ENCODE measurements at places on chromosomes 2 and 18. TPM values are rescaled to one million over a fixed set of nuclear protein-coding genes. Genes with fewer than 3 reads are reported as not detected.

DNA sequence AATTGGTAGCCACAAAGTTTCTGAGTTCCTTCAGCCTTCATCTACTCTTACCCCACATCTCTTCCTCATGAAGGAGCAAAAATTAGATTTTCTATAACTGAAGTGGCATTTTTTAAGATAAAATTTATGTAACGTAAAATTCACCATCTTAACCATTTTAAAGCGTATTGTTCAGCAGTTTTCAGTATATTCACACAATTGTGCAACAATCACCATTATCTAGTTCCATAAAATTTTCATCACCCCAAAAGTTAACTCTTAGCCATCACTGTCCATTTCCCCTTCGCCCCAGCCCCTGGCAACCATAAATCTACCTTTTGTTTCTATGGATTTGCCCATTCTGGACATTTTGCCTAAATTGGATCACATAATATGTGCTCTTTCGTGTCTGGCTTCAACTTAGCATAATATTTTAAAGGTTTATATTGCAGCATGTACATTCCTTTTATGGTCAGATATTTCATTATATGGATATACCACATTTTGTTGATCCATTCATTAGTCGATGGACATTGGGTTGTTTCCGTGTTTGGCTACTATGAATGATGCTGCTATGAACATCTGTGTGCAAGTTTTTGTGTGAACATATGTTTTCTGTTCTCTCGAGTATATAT lies 44.6 kb downstream of the ATIC start:
- no peak for DNase-seq
- no peaks in the 10 kb centered on the region for H3K27me3 ChIP-seq
- H3K27ac ChIP-seq: no peak overlapping the region
- no peaks in the 10 kb centered on the region for H3K4me1 ChIP-seq
- H3K36me3 ChIP-seq: peaks cover 27% of the 10 kb centered on the region

DNA sequence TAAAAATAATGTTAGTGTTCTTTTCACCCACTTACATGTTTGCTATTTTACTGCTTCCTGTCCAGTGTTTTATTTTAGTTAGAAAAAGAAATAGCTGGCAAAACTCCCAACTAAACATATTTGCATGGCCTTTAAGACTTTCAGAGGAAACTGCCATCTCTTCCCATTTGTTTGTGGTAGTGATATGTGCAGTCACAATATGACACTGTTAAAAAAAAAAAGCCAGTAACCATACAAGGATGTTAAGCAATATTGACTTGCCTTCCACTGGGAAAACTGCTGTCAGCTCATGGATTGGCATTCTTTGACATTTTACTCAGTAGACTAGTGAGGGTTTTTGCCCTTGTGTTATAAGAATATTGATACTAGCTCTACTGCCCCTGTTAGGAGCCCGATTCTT lies 29.1 kb downstream of the XIRP2 start:
- no peaks in the 10 kb centered on the region for H3K4me1 ChIP-seq
- no peak overlapping the region for H3K4me3 ChIP-seq
- no peak for DNase-seq
- no peaks in the 10 kb centered on the region for H3K27me3 ChIP-seq
- peaks cover 5% of the 10 kb centered on the region for H3K36me3 ChIP-seq

DNA sequence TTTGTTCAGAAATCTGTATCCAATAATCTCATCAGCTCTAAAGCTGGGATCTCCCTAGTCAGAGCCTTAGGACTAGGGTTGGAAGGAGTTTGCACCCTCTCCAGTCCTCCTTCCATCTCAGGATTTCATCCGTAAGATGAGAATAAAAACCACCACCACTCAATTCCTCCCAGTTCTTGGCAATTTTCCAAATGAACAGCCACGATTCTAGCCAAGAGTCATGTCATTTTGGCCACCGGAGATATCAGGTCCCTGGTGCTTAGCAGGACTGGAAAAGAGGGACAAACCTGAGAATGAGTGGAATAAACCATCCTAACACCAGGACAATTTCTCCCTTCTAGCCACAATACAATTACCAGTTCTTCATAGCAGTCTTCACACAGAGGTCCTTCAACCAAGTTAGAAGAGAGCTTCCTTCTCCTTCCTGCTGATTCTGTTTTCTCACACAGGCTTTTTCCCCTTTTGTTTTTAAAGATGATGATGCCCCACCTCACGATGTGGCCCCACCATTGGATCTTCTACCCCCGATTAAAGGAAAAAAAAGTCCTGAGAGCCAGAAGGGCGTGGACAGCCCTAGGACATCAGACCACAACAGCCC lies 36.2 kb downstream of the KIAA2012 start:
- no peak overlapping the region for H3K27ac ChIP-seq
- no peak for DNase-seq
- no peak overlapping the region for H3K4me3 ChIP-seq
- H3K36me3 ChIP-seq: no peaks in the 10 kb centered on the region
- peaks cover 2% of the 10 kb centered on the region for H3K4me1 ChIP-seq
- H3K27me3 ChIP-seq: no peaks in the 10 kb centered on the region

GRCh38 chr18:80175451-80176204 lies 66.6 kb downstream of the ADNP2 start:
- DNase-seq: no peak
- H3K27ac ChIP-seq: no peak overlapping the region
- no peaks in the 10 kb centered on the region for H3K36me3 ChIP-seq
- no peak overlapping the region for H3K4me3 ChIP-seq
- H3K4me1 ChIP-seq: no peaks in the 10 kb centered on the region
- H3K27me3 ChIP-seq: no peaks in the 10 kb centered on the region

GRCh38 chr18:21853016-21853415 lies 112.4 kb downstream of the MIB1 start:
- no peak overlapping the region for H3K4me3 ChIP-seq
- H3K36me3 ChIP-seq: peaks cover 30% of the 10 kb centered on the region
- no peaks in the 10 kb centered on the region for H3K4me1 ChIP-seq
- no peak overlapping the region for H3K27ac ChIP-seq
- no peaks in the 10 kb centered on the region for H3K27me3 ChIP-seq

CHRND gene
- not detected for total RNA-seq

DNA sequence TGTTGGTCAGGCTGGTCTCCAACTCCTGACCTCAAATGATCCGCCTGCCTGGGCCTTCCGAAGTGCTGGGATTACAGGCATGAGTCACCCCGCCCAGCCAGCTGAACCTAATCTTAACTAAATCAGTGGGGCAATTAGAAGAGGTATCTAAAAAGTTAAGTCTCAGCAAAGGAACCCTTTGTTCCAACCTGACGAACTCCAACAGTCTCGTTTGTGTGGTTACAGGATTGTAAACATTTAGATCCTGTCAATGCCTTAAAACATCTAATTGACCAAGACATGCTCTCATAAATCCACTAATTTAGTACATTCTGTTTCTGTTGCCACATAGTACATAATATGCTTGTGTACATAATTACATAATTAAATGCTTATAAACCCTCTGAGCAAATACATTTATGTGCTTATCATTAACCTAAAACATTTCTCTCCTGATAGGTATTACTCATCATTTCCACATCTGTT lies 31.1 kb upstream of the STK39 start:
- no peak for DNase-seq
- no peaks in the 10 kb centered on the region for H3K36me3 ChIP-seq
- no peaks in the 10 kb centered on the region for H3K4me1 ChIP-seq
- no peak overlapping the region for H3K4me3 ChIP-seq
- H3K27me3 ChIP-seq: no peaks in the 10 kb centered on the region
- no peak overlapping the region for H3K27ac ChIP-seq

DNA sequence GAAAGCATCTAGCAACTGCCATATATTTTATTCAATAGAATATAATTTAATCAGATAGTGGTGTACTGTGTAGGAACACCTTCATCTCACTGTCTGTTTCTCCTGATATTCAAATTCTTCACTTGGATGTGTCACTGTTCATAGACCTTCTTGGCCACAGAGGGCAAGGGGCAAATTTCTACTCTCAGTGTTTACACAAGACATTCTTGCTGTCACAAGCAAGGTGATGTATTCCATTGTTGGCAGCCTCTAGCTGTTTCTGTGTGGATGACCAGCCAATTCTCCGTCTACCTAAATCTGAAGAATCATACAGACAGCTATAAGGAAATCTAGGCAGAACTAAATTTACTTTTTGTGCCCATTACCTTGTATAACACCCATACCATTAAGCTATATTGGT lies 948.3 kb downstream of the CNTNAP5 start:
- DNase-seq: no peak
- H3K4me3 ChIP-seq: no peak overlapping the region
- H3K36me3 ChIP-seq: no peaks in the 10 kb centered on the region
- H3K4me1 ChIP-seq: no peaks in the 10 kb centered on the region
- H3K27ac ChIP-seq: no peak overlapping the region

DNA sequence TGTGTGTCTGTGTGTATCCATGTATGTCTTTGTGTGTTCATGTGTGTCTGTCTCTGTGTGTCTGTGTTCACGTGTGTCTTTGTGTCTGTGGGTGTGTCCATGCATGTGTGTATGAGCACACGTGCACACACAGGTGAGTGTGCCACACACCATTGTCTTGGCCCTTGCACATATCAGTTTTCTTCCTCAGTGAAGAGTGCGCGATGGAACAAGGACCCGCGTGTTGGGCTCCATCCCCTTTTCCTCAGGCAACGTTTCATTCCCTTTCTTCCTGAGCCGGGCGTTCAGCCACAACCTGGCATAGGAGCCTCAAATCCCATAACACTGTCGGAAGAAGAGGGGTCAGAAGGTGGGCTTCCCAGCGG lies 74.3 kb downstream of the PTGR3 start:
- no peak overlapping the region for H3K27ac ChIP-seq

DNA sequence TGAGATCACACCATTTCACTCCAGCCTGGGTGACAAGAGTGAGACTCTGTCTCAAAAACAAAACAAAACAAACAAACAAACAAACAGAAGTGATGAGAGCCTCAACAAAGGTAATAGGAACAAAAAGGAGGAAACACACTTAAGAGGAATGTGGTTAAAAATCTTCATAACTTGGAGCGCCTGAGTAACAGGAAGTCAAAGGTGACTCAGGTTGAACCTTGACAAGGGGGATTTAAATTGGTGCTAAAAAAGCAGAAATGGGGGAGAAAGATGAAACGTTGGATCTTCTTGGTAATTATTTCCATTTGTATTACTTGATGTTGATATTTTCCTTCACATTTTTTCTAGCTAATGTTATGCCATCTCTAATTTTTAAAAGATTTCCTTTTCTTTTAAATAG lies 318.5 kb upstream of the TCF4 start:
- H3K27me3 ChIP-seq: no peaks in the 10 kb centered on the region
- H3K27ac ChIP-seq: no peak overlapping the region

COPS7B gene
- 61.4 TPM for total RNA-seq

DYNAP gene
- total RNA-seq: 2.3 TPM

- H3K4me1 ChIP-seq: no peaks in the 10 kb centered on the region
- no peaks in the 10 kb centered on the region for H3K36me3 ChIP-seq
- DNase-seq: no peak
- no peak overlapping the region for H3K4me3 ChIP-seq
- no peak overlapping the region for H3K27ac ChIP-seq
- no peaks in the 10 kb centered on the region for H3K27me3 ChIP-seq
These were observed 30.2 kb upstream of the ALK start for GRCh38 chr2:29951576-29951975.

DNA sequence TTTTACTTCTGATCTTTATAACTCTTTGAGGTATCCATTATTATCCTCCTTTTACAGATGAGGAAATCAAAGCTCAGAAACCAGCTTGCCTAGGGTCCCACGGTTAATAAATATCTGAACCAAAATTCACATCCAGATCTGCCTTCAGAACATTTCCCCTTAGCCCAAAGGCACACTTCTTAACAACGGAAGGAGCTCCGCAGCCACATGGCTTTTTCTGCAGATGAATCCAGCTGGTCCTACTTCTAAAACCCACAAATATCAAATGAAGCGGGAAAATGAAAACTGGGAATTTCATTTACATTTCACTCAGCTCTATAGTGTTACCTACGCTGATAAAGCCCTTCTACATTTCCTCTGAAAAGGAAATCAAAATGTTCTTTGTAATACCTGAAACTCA lies 357.0 kb upstream of the ID2 start:
- no peak overlapping the region for H3K4me3 ChIP-seq
- 0 out of 2 replicates have a peak, but pooled peaks cover 3% of the 10 kb centered on the region for H3K4me1 ChIP-seq
- H3K36me3 ChIP-seq: no peaks in the 10 kb centered on the region
- no peaks in the 10 kb centered on the region for H3K27me3 ChIP-seq

GRCh38 chr2:127173057-127173456 lies 47.0 kb downstream of the CYP27C1 start:
- H3K27me3 ChIP-seq: no peaks in the 10 kb centered on the region
- no peak overlapping the region for H3K4me3 ChIP-seq

HOXD10 gene
- not detected for total RNA-seq

DNA sequence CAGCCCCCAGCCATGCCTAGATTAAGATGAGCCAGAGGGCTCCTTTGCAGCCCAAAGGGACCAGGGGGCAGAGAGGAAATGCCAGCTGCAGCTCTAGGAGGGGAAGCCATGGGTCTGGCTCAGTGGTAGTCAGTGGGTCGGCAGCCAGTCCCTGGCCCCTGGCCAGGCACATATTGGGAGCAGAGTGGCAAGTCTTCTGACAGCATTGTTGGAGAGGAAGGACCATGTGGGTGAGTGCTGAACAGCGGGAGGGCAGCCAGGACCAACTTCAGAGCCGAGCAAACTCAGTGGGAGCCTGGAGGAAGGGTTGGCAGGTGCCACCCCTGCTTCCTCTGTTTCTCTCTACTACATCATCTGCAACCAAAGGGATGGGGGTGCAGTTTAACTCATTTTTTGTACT lies 140.5 kb upstream of the PELI1 start:
- no peak overlapping the region for H3K4me3 ChIP-seq
- DNase-seq: no peak
- H3K27me3 ChIP-seq: no peaks in the 10 kb centered on the region
- no peak overlapping the region for H3K27ac ChIP-seq

- no peak overlapping the region for H3K27ac ChIP-seq
- no peaks in the 10 kb centered on the region for H3K27me3 ChIP-seq
- no peaks in the 10 kb centered on the region for H3K4me1 ChIP-seq
- no peak overlapping the region for H3K4me3 ChIP-seq
These were observed 38.7 kb downstream of the MSTN start for GRCh38 chr2:190023860-190024259.

- no peak for DNase-seq
- H3K36me3 ChIP-seq: no peaks in the 10 kb centered on the region
- no peaks in the 10 kb centered on the region for H3K4me1 ChIP-seq
- no peak overlapping the region for H3K27ac ChIP-seq
- no peak overlapping the region for H3K4me3 ChIP-seq
These were observed 17.3 kb downstream of the LYPD6B start for GRCh38 chr2:149055751-149056150.

GRCh38 chr2:195674491-195675221 lies 17.6 kb downstream of the SLC39A10 start:
- H3K4me3 ChIP-seq: no peak overlapping the region
- no peaks in the 10 kb centered on the region for H3K4me1 ChIP-seq
- DNase-seq: no peak
- peaks cover 25% of the 10 kb centered on the region for H3K36me3 ChIP-seq
- H3K27ac ChIP-seq: no peak overlapping the region
- H3K27me3 ChIP-seq: no peaks in the 10 kb centered on the region

DNA sequence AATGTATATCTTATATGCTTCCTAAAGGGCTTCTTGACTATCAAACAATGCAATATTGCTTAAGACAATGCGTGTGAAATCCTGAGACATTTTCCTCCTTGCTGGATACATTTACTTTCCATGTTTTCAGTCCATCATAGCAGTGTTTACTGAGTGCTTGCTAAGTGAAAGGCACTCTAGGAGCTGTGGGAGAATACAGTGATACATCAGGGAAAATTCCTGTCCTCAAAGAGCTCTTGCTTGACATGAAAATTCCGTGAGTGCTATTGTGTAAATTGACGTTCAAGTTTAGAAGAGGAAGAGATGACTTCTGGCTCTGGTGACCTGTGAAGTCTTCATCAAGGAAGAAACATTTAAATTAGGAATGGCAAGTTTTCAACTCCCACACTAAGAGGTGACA lies 449.4 kb upstream of the SOX11 start:
- H3K36me3 ChIP-seq: no peaks in the 10 kb centered on the region
- H3K27ac ChIP-seq: no peak overlapping the region
- no peak overlapping the region for H3K4me3 ChIP-seq
- DNase-seq: no peak

PROKR1 gene
- total RNA-seq: 1.5 TPM

PID1 gene
- total RNA-seq: 1.9 TPM

ONECUT2 gene
- total RNA-seq: 0.48 TPM

Data from H9 (cell line).